ENCODE measurements at places on chromosomes 6 and 20.

- DNase-seq, result no peak
Measured at GRCh38 chr6:20771409-20771808, 237.2 kb downstream of the CDKAL1 start.

DNA sequence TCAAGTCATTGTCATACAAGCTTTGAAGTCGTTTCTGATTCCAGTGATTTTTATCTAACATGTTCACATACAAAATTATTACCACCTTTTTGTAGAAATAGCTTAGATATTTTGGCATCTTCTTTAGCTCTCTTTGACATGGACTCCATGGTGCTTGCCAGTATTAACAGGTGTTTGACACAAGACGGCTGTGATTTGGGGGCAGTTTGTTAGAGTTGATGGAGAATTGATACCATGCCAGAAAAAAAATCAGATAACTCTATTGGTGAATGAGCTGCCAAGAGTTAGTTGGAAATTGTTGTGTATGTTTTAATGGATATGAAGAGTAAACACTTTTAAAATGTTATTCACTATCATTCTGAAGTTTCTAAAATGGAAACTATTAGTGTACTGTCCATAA is 146.6 kb upstream of the LAMP5 start:
- no peak for DNase-seq

- no peak for DNase-seq
Measured at GRCh38 chr6:122651604-122652003, 41.4 kb downstream of the PKIB start.

- no peak for DNase-seq
Measured at GRCh38 chr6:8135276-8135675, 32.9 kb upstream of the EEF1E1 start.

- DNase-seq, result no peak
Measured at GRCh38 chr6:104955927-104956730, 778 bp upstream of the LIN28B start.

DNA sequence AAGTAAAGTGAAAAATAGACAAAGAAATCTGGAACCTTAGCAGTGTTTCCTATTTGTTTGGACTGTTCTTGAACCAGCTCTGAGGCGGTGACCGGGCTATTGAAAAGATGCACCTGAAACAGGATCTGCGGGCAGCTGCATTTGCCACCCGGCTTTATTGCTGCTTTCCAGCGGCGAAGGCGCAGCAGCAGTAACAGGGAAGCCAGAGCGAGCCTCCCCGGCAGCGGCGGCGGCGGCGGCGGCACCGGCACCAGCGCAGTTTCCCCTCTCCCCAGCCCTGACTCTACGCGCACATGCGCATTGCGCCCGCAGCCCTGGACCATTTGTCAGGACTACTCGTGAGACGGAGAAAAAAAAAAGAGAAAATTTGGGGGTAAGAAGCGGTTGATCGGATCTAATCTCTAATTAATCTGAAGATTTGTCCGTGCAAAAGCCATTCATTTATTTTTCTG is at the start of gene L3MBTL3:
L3MBTL3 (plus strand) TSS at position 290 of the 452 bp plus-strand sequence. CDS start 24,119 bp downstream, outside the sequence.
- DNase-seq, result peak; percentile 84

DNA sequence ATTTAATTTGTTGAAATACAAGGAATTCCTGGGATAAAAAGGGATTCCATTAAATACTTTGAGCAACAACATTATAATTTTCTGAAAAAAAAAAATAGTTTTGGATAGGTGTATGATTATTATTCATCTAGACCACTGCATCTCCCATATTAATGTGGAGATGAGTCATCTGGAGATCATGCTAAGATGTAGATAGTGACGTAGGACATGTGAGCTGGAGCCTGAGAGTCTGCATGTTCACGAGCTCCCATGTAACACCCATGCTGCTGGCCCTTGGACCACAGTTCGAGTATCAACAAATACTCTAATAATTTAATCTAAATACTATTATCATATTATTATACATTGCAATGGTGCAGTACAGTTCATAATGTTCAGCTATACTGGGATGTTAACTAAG is 91.6 kb downstream of the EPM2A start:
- DNase-seq, result no peak

- no peak for DNase-seq
Measured at GRCh38 chr6:37535428-37535758, 35.7 kb upstream of the CCDC167 start.

DNA sequence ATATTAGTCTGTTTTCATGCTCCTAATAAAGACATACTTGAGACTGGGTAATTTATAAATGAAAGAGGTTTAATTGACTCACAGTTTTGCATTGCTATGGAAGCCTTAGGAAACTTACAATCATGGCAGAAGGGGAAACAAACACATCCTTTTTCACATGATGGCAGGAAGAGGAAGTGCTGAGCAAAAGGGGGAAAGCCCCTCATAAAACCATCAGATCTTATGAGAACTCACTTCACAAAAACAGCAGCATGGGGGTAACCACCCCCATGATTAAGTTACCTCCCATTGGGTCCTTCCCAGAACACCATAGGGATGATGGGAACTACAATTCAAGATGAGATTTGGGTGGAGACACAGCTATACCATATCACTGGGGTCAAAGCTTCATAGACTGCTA is 254.2 kb downstream of the ERMARD start:
- no peak for DNase-seq

DNA sequence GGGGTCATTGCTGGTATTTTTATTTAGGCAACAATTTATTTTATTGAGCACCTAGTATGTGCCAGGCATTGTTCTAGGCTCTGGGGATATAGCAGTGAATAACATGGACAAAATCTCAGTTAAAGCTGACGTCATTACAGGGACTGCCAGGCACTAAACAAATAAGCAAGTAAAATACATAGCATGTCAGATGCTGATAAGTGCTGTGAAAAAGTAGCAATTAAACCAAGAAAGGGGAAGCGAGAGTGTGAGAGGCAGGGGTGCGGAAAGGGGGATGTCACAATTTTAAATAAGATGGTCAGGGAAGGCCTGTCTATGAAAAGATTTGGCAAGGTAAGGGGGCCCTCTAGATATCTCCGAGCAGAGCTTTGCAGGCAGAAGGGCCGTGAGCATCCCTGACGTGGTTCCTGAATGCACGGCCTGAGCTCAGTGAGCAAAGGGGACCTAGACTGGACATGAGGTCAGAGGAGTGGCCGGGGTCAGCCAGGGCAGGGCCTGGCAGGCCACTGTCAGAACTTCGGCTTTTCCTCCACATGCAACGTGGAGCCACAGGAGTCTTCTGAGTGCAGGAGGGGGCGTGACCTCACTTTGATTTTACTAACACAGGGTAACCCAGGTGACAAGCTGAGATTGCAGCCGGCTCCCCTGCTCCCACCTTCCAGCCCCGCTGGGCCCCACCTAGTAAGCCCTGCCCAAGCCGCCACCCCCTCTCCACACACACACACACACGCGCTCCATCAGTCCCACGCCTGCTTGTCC is 24.2 kb upstream of the SIRPA start:
- no peak for DNase-seq

GRCh38 chr6:132764370-132764769 is 6.7 kb upstream of the VNN2 start:
- no peak for DNase-seq

DNA sequence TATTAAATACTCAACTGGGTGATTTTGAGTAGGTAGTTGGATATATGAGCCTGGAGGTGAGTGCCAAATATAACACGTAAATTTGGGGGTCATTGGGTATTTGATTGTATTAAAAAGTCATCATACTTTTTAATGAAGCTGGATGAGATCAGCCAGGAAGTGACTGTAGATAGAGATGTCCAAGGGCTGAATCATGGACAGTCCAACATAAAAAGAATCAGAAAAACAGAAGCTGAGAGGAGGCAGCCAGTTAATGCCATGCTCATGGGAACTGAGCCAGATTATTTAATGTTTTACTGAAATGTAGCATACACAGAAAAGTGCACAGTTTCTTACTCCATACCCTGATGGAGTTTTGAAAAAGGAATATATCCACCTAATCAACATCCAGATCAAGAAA is 435.5 kb upstream of the PLCB4 start:
- DNase-seq, result no peak

- no peak for DNase-seq
Measured at GRCh38 chr6:53869964-53870363, 75.2 kb downstream of the LRRC1 start.

GRCh38 chr6:66128656-66129055 is 421.6 kb upstream of the EYS start:
- DNase-seq, result no peak

Data from effector memory CD8-positive, alpha-beta T cell (primary cell).